ENCODE measurements at places on chromosomes 1 and 21.

GRCh38 chr1:68953311-68953710 lies 456.4 kb upstream of the DEPDC1 start:
- no peak for DNase-seq

DNA sequence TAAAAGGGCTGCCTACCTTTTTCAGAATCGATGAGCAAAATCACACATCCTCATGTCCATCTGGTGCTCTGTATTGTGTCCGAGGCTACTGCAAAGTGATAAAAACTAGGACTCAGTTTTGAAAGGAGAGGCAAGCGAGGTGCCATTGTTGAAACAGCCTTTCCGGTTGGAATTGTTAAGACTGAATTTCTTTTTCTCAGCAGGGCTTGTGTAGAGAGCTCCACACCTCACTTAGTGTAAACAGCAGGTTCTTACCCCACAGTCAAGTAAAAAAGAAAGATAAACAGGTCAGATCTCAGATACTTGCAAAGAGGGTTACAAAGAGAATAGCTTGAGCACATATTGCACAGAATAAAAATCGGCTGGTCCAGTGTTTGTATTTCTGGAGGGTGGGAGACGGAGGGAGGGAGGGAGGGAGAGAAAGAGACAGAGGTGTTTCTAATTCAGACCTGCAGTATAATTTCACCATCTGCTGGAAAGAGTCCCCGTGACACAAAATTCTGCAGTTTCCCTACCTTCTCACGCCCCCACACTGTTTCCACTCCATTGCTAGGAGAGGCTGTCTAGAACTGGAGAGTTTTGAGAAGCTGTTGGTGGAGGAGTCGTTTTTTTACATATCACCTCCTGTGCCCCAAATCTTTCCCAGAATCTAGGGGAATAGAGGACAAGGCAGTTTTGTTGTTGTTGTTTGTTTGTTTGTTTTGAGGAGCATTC lies 82.5 kb downstream of the EDEM3 start:
- no peak for DNase-seq

DNA sequence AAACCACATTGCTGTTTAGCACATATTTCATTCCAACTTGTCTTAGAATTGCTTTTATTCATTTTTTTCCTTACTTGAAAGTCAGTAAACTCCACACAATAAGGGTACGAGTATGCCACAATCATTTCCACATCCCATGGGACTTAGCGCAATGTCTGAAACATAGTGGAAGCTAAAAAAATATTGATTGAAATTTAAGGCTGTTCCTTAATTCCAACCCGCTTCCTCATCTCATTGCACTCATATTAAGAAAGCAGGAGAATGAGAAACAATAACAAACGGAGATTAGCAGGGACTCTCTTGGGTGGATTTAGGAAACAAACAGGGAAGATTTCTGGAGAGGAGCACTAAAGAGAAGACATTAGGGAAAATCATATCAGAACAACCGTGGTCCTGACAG lies 39.3 kb upstream of the RGS4 start:
- no peak for DNase-seq

DNA sequence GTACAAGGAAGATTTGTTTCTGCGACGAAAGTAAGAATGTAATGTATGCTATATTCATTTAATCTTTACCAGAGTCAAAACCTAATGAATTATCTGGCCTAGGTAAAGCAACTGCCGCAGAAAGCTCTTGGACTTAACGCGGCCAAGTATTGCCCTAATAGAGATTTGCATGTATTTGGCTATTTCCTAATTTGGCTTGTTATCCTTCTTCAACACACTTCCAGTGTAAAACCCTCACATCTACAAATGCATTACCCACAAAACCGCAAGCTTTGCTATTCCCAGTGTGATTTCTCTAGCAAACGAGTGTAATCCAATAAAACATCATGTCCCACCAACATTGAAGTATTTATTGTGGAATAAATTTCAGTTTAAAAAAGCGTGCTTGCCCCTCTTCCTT lies 123.8 kb upstream of the LMO4 start:
- no peak for DNase-seq

- no peak for DNase-seq
These were observed 231.5 kb upstream of the ST6GALNAC5 start for GRCh38 chr1:76635784-76636183.

- no peak for DNase-seq
These were observed 291.6 kb downstream of the PTBP2 start for GRCh38 chr1:97013136-97013535.

- DNase-seq: no peak
These were observed 1.3 kb upstream of the IL19 start for GRCh38 chr1:206769304-206769731.

DNA sequence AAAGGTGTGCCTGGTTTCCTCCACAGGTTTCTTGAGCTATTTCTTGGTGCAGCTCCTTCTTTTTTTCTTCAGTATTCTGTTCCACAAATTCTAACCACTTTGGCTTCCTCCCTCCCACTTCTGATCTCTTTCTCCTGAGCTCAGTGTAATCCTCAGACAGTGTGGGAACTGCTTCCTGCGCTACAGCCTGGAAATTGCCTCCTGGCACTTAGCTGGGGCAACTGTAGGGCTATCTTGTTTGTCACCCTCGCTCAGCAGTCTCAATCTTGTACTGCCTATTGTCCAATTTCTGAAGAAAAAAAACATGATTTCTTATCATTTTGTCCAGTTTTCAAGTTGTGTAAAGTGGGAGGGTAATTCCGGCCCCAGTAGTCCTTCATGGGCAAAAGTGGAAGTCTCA lies 24.0 kb upstream of the GALNT2 start:
- no peak for DNase-seq

GRCh38 chr1:100448366-100448765 lies 89.6 kb upstream of the GPR88 start:
- DNase-seq: no peak

GRCh38 chr1:61749574-61749973 lies 7.3 kb downstream of the PATJ start:
- DNase-seq: no peak

GRCh38 chr1:53110370-53111072 lies 31.9 kb downstream of the SLC1A7 start:
- DNase-seq: no peak

GRCh38 chr1:163544441-163544840 lies 222.7 kb downstream of the NUF2 start:
- DNase-seq: no peak

DNA sequence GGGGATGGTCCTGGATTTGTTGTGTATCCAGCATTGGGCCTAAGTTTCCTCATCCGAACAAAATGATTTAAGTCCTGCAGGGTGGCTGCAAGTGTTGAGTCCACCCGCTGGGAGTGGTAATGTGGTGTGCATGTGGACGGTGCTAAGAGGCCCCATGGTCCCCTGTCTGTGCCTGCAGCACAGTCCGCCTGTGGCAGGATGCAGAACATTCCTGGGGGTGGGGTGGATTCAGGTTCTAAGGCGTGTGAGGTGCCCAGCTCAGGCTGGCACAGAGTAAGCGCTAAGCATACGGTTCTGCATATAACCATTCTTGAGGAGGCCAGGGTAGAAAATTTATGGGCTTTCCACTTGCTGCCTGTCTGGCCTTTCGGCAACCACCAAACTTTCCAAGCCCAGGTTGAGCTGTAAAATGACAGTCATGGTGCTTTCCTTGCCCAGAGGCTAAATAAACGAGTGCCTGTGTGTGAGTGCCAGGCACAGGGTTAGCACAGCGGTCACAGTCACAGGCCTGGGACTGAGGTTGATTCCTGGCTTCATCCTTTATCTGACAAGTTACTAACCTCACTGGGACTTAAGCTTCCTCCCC lies 30.7 kb downstream of the SLC2A1 start:
- no peak for DNase-seq

DNA sequence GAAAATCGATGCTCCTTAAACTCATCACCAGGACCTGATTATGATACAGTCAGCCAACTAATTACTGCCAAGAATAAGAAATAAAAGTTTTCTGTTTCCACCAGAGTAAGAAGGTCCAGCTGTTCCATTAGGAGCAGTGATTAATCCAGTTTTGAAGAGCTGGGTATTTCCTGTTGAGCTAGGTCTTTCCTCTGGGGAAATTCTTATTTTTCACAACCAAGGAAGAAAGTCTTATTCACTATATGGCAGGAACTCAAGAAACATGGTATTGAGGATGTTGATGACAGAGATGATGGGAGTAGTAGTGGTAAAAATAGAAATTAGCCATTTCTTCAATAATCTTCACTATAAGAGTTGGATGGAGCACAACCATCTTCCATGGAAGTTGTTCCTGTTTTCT lies 374.6 kb upstream of the RUNX1 start:
- no peak for DNase-seq

DNA sequence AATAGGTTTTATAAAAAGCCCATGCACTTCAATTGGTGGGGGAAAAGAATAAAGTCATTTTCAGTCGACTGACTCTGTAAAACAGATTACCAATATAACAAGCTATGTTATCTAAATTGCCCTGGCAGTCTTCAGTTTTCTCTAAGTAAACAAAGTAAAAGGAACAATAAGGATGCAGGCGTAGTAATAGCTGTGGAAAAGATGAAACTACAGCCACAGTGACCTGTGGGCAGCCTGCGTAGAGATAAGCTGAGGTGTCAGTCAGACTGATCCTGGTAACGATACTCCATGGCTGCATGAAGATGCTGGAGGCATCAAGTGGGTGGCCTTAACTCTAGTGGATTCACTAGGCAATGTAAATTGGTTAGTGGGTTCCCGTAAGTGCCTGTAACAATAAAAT lies 29.3 kb downstream of the CLCC1 start:
- no peak for DNase-seq

GRCh38 chr1:6471970-6472368 lies 6.0 kb upstream of the TNFRSF25 start:
- DNase-seq: no peak

- DNase-seq: no peak
These were observed 4.9 kb upstream of the ZMYM6 start for GRCh38 chr1:35036621-35037020.

GRCh38 chr1:116382321-116382720 lies 9.3 kb downstream of the ATP1A1 start:
- DNase-seq: no peak

- no peak for DNase-seq
These were observed 7.5 kb downstream of the HPCAL4 start for GRCh38 chr1:39683591-39684312.

GRCh38 chr21:42661688-42662429 lies 8.4 kb downstream of the PDE9A start:
- DNase-seq: no peak

DNA sequence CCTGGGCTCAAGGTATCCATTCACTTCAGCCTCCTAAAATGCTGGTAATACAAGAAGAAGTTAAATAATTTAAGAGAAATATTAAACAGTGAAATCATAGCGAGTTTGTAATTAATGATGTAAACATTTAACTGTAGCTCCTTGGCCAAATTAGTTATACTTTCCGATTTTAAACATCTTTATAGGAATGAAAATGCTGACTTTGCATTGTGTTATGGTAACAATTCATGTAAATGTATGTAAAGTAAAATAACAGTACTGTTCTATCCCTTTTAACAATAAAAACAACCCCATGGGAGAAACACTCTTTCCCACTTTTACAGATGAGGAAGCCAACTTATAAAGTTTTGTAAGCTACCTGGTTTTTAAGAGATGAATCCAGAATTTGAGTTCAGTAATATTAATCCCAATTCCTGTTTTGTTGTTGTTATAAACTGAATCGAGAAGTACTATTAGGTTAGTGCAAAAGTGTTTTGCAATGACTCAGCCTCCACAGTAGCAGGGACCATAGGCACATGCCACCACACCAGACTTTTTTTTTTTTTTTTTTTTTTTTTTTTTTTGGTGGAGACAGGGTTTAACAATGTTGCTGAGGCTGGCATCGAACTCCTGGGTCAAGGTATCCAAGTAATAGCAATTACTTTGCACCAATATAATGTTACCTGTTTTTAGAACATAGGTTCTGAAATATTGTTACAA lies 1360.4 kb downstream of the BRINP3 start:
- no peak for DNase-seq

DNA sequence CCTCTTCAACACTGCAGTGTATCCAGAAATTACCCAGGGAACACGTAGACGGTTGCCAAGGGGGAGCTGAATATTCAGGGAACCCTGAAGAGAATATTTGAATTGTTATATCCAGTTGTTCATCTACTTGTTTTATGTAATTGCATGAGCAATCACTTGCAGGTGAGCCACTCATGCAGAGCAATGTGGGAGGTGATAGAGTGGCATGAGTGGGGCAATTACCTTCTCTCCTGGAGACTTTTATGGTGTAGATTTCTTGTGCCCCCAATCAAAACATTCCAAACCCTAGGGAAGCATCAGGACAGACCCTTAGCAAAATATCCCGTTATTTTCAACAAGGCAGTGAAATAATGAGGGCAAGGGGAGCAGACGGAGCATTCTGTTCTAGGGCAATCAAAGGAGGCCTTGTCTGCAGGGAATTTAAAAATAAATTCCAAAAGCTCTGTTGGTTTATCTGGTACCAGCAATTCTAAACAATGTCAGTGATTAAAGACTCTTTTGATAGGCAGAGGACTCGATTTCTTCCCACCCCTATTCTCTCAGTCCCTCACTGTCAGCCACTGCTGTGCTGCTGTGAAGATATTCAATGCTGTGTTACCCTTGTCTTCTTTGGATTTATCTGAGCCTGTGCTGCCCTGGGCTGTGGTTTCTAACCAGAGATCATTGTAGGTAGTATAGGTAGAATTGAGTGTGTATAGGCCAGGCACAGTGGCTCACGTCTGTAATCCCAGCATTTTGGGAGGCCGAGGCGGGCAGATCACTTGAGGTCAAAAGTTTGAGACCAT lies 180.2 kb upstream of the MAP1LC3C start:
- DNase-seq: no peak

- DNase-seq: no peak
These were observed at the start of gene SLAMF8 for GRCh38 chr1:159826441-159827101. SLAMF8 (plus strand) TSS chr1:159826873; CDS start chr1:159826899, 26 bp downstream.

DNA sequence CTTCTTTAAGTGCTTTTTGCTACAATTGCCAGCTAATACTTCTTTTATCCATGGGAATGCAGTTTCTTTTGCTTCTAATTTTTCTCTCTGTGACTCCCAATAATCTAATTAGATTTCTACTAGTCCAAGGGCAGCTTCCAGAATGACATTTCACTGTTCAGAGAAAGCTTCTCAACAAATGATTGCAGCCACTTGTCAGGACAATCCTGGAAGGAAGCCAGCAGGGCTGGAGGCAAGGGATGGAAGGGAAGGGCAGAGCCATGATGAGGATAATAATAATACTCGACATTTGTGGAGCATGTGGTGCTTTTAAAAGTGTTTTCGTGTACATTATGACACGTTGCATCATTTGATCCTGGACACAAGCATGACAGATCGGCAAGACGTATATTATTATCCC lies 19.4 kb downstream of the F11R start:
- no peak for DNase-seq

- no peak for DNase-seq
These were observed 3.2 kb downstream of the DIP2A start for GRCh38 chr21:46461909-46462308.
